CD8-positive, alpha-beta T cell (primary cell): ENCODE measurements at places on chromosomes 13 and 19.

GRCh38 chr13:67095621-67096020 lies 134.5 kb downstream of the PCDH9 start:
- no peak for DNase-seq

DNA sequence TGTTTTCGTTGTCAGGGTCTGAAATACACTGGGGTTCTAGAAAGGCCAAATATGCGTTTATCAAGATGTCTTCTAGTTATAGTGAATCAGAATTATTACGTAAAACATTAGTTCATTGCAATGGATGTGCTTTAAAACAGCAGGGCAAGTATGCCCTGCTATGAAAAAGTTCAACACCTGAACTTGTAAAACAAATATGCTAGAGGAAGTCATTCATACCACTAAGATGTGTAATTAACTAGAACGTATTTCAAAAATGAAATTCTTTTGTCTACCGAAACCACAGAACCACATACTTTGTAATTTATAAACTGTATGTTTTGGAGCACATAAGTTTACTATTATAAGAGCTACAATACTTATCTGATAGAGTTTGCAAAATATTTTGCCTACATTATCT lies 266.2 kb downstream of the KCTD12 start:
- DNase-seq, result no peak

DNA sequence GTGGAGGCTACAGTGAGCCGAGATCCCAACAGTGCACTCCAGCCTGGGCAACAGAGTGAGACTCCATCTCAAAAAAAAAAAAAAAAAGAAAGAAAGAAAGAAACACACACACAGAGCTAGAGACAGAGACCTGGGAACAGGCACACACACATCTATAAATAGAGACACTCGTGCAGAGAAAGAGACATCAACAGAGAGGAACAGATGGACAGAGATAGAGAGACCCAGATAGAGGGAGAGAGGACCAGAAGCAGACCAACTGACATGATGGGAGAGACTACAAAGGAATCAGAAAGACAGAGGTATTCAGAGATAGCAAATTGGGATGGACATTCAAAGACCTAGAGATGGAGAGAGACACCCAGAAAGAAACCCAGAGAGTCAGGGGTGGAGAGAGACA lies 2.1 kb upstream of the CA11 start:
- DNase-seq, result no peak

- DNase-seq, result no peak
Measured at GRCh38 chr13:40595693-40596092, 70.7 kb downstream of the FOXO1 start.

DNA sequence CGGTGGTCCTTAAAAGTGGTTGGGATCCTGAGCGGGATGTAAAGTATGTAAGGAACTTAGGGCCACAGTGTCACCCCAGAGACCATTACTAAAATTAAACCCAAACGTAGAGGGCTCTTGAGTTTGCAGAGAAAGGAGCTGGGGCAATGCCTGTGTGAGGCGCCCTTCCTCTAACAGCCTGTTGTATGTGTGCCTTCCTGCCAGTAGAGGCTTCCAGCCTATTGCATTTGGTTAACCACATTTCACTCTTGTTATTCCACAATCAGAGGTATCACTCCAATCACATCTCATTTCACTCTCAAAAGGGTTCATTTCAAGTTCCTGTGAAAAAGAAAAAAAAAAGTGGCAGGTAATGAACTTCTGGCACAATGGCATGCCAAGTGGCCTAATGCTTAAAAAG lies 29.4 kb downstream of the DIAPH3 start:
- DNase-seq, result peak; percentile 33

- no peak for DNase-seq
Measured at GRCh38 chr13:95957331-95957730, 95.9 kb downstream of the UGGT2 start.

DNA sequence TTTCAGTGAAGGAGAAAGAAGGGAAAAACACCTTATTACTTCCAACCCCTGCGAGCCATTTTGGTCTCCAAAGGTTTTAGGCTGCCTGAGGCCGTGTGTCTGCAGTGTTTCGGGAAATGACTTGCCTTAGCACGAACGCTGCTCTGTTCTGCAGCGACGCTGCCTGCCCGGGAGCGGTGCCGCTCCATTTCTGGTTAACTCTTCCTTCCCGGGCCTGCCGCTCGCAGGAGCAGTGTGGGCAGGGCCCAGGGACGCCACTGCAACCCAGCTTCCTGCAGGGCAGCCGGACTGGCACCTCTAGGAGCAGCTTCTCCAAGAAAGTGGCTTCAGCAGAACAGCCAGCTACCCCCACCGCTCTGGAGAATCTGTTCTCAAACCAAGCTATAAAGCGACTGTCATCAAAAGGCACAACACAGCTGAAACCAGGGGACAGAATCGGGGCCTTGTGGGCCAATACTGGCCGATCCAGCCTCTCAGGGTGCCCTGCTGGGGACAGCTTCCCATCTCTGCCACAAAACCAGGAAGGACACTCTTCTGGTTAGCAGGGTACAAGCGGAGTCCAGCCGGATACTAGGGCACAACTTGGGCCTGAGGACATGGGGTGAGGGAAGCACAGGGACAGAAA lies 72.2 kb downstream of the KCTD15 start:
- DNase-seq, result no peak

GRCh38 chr19:31223740-31224534 lies 125.3 kb downstream of the TSHZ3 start:
- DNase-seq, result no peak

DNA sequence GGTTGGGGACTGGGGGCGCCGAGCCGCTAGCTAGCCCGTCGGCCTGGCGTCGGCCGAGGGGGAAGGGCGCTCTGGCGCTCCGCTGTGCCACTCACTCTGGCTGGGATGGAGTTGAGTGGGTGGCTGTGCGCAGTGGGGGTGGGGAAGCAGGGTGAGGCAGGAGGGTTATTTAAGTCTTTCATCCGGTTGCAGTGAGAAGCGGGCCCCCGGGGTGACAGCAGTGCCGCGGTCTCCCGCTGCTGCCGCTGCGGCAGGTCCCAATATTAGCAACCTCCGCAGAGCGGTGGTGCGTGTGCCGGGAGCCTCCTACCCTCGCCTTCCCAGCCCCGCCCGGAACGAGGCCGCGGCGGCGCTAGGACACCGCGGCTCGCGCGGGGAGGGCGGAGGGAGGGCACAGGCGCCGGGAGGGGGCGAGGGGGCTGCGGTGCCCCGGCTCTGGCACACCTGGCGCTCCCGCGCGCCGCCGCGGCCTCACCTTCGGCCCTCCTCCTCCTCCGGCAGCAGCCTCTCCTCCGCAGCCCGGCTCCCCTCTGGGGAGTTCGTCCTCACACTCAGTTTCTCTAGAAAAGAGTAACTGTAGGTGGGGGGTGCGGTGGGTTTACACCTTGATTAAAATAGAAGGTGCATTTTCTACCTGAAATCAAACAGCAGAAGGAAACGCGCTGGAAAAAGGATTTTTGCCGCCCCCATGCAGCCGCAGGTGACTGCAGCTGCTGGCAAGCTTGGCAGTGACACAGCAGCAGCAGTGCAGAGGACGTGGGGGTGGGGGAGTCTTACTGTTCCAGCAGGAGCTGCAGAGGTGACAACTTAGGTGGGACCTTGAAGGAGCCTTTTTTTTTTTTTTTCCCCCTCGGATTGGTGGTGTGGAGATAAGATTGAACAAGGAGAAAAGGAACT lies 4.5 kb downstream of the FGF9 start:
- DNase-seq, result no peak

DNA sequence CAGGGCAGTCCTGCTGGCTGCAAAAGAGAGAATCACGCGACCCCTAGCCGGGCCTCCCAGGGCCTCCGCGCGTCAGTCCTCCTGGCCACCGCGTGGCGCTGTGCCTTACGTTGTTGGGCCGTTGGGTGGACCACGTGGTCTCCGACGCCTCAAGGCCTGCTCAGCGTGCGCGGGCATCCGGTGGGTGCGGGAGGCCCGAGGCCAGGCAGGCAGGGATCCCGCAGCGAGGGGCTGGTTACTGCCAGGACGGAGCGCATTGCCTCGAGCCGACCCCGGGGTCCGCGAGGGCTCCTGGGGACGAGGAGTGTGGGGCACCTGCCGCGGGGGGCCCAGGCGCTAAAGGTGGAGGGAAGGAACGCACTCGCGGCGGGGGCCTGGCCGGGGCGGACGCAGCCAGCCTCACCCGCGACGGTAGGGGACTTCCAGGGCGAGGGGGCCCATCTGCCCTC lies at the start of gene TDRD12:
TSS of gene TDRD12 (plus strand) at position 157 of the 449 bp plus-strand sequence. CDS start 306 bp downstream, outside the sequence.
- DNase-seq, result peak; percentile 27

- DNase-seq, result no peak
Measured at GRCh38 chr19:10061717-10062310, 24.3 kb upstream of the SHFL start.

DNA sequence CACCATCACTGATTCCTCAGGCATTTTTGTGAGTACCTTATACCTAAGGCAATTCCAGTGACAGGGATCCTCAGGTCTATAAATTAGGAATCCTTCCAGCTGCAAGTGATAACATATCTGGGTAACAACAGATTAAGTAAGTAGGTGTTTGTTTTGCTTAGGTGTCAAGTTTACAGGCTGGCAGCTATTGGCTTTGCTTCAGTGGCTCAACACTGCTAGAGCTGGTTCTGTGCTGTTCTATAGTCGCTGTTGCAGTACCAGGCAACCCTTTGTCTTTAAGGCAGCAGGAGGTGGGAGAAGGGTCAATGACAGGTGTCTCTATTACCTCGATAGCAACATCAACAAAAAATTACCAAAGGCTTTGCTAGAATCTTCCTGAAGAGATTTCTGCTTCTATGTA lies 27.0 kb downstream of the SLC10A2 start:
- DNase-seq, result no peak

GRCh38 chr19:48514123-48514458 lies 2.5 kb upstream of the LMTK3 start:
- DNase-seq, result no peak

- no peak for DNase-seq
Measured at GRCh38 chr13:77810878-77811277, 107.8 kb downstream of the EDNRB start.

DNA sequence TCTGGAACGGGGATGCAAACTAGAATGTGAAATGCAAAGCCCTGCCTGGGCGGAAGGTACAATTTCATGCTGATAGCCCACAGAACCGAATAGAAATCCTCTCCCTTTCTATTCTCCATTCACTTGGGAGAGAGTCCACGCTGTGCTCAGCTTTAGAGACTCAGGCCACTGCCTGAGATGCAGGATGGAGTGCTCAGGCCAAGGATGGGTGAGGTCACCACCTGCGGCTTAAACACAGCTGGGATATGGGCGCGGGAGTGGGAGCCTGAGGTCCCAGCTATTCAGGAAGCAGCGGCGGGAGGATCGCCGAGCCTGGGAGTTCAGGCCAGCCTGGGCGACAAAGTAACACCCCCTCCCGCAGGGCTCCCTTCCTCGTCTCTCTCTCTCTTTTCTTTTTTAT lies 446 bp upstream of the ZNF83 start:
- no peak for DNase-seq

DNA sequence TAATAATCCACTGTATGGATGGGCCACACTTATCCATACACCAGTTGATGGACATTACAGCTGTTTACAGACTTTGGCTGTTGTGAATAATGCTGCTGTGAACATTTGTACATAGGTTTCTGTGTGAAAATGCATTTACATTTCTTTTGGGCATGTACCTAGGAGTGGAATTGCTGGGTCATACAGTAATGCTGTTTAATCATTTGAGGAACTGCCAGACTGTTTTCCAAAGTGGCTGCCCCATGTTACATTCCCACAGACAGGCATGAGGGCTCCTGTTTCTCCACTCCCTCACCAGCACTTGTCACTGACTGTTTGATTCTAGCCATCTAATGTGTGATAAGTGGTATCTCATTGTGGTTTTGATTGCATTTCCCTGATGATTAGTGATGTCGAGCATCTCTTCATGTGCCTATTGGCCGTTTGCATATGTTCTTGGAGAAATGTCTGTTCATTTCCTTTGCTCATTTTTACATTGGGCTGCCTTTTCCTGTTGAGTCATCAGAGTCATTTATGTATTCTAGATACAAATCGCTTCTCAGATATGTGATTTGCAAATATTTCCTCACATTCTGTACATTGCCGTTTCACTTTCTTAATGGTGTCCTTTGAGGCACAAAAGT lies 12.8 kb downstream of the TMEM255B start:
- no peak for DNase-seq

GRCh38 chr13:51721496-51721895 lies 82.5 kb downstream of the DHRS12 start:
- no peak for DNase-seq

- DNase-seq, result no peak
Measured at GRCh38 chr13:35874704-35875103, 256.5 kb downstream of the DCLK1 start.

GRCh38 chr13:111177921-111178320 lies 62.8 kb downstream of the ARHGEF7 start:
- no peak for DNase-seq

DNA sequence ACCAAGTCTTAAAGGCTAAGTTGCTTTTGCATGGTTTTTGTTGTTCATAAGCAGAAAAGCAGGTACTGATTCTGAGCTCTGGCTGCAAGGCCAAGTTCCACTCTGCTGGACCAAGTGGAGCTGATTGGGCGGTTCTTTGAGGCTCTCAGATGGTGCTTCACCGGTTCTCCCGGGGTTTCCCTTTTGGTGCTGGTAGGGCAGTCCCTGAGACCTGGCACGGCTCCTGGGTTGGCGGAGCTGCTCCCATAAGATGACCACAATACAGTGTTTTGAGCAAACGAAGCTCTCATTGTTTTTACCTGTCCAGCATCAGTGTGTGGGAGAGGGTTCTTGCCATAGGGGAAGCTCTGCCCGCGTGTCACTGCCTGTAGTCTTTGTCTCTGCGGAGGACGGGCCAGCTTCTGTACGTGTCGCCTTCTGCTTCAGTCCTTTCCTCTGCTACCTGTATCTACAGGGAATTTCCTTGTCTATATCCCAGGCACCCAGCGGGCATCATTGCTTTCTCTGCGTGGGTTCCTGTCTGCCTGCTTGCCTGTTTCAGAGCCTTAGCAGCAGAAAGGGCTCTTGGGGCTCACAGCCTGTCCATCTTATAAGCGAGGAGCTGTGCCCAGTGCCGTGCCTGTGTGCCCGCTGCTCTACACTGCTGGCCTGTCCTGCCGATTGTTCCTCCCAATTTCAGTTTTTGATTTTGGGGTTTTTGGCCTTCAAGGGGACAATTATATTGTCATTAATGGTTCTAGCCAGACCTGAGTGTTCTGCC lies 2.3 kb downstream of the U2AF2 start:
- DNase-seq, result no peak

DNA sequence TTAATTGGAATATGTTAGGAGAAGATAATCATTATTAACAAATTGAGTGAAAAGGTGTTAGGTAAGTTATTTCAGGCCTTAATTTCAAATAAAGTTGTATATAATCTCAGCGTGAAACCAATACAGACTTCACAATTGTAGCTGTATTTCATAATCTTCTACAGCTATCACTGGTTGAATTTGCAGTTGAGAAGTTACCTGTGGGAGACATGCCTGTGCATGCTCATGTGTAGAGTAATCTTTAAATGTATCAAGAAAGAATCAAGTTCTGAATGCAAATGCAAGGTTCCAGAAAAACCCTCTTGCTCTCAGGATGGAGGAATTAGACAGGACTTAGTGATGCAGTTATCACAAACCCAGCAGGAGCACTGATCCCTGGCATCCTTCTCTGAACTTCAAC lies 938.4 kb upstream of the SLC10A2 start:
- no peak for DNase-seq

- no peak for DNase-seq
Measured at GRCh38 chr19:1828279-1829238, 16.5 kb upstream of the ATP8B3 start.
